ENCODE measurements at places on chromosomes 1 and 21.

GRCh38 chr21:45886610-45887026 lies 95.0 kb upstream of the COL6A1 start:
- no peak for DNase-seq

DNA sequence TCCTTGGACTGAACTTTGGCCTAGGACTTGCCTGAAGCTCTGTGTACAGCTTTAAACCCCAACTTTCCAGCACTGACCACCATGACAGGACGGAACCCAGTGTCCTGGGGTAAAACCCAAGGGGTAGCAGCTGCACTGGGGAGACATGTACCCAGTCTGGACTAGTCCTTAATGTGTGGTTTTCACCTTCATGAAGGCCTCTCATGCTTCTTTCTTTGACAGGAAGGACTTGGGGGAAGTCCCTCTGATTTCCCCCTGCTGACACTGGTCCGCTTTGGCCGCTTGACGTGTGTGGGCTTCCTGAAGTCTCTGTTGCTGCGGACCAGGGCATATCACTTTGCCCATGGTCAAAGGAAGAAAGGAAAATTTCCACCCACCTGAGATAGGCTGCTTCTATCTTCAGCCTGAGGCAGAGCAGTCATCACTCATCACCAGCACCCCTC lies 66.3 kb upstream of the PRDX6 start:
- no peak for DNase-seq

DNA sequence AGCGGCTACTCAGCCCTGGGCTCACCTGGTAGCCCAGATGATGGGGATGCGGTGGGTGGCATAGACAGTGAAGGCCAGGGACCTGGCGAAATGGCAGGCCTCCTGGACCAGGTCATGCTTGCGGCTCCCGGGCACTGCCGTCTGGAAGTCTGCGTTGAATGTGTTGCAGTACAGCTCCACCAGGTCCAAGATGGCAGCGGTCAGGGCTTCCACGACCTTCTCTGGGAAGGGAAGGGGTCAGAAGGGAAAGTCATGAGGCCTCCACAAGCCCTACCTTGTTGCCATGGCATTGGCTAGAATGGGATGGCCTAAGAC lies 38.8 kb downstream of the PIK3C2B start:
- DNase-seq, result no peak

DNA sequence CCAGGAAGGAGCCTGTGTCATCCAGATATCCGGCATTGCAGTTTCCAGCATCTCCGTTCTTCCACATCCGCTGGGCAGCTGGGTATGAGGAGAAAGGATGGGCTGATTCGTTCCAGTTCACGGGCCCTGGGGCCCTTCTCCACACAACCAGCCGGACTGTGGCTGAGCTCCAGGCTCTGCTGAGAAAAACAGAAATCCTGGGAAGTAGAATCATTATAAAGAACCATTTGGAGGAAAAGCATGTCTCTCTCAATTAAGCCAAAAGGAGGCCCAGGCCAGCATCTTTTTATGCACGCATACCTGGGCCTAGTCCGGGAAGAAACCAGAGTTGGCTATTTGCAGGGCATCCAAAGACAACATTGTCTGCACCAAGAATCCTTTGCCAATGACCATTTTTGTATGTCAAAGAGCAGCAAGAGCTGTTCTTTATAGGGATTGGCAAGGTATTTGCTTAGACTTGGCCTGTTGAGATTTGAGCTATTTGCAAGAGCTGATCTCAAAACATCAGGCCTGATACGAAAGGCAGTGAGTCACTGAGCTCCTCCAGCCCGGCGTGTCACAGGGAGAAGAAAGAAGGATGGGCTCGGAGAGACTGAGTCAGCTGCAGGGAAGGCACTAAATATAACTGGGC lies 84.9 kb upstream of the ARHGEF16 start:
- peak; percentile 83 for DNase-seq

GRCh38 chr1:61253059-61253735 lies 170.8 kb downstream of the NFIA start:
- DNase-seq, result no peak

- DNase-seq, result no peak
Observed at GRCh38 chr1:170200621-170201397, 55.0 kb downstream of the NTMT2 start.

DNA sequence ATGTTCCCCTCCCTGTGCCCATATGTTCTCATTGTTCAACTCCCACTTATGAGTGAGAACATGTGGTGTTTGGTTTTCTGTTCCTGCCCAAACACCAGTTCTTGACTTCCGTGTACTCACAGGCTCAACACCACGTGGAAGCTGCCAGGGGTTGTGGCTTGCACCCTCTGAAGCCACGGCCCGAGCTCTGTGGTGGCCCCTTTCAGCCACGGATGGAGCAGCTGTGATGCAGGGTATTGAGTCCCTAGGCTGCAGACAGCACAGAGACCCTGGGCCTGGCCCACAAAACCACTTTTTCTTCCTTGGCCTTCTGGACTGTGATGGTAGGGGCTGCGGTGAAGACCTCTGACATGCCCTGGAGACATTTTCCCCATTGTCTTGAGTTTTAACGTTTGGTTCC lies 111.6 kb downstream of the SYT14 start:
- DNase-seq, result no peak

- DNase-seq, result no peak
Observed at GRCh38 chr1:179760521-179760920, 17.4 kb downstream of the FAM163A start.

DNA sequence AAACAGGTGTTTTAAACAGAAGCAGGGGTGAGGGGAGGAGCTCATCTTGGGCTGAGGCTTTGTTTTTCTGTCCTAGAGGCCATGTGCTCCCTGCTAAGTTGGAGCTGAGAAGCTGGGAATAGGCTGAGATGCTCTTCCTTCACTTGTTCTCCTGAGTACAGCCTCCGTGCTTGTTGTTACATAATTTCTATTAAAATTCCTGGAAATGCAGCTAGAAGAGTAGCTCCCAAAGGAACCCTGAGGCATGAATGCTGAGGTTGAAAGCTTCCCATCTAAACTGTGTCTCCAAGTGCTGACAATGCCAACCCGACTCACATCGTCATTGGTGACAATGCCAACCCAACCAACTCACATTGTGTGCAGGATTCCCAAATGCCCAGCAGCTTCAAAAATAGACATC lies 12.6 kb upstream of the ITPKB start:
- DNase-seq, result no peak

DNA sequence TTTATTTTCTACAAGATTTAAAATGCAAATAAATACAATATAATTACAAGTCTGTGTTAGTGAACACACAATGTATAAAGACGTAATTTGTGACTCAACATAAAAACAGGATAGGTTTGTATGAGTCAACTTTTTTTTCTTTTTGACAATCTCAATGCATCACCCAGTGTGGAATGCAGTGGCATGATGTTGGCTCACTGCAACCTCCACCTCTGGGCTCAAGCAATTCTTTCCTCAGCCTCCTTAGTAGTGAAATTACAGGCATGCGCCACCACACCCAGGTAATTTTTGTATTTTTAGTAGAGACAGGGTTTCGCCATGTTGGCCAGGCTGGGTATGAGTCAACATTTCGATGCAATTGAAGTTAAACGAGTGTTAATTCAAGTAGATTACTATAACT lies 5.9 kb upstream of the SPRR2E start:
- DNase-seq, result no peak

DNA sequence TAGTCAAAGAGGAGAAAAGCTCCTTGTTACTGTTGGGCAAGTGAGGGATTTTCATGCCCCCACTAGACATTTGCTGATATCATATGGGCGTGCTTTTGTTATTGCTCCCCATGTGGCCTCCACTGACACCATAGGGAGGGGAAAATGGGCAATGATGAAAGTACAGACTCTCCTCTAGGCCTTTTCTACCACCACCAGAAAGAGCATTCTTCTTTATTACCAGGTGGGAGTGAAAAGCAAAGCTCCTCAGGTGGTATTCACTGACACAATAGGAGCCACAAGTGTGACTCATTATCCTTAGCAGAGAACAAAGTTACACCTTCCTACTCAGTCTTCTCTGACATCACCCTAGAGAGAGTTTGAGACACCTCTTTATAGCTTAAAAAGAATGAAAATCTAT lies 667.1 kb downstream of the LTN1 start:
- no peak for DNase-seq
